ENCODE measurements at places on chromosomes 7 and 10.

GRCh38 chr7:69199041-69199440 lies 399.2 kb upstream of the AUTS2 start:
- no peak for DNase-seq

DNA sequence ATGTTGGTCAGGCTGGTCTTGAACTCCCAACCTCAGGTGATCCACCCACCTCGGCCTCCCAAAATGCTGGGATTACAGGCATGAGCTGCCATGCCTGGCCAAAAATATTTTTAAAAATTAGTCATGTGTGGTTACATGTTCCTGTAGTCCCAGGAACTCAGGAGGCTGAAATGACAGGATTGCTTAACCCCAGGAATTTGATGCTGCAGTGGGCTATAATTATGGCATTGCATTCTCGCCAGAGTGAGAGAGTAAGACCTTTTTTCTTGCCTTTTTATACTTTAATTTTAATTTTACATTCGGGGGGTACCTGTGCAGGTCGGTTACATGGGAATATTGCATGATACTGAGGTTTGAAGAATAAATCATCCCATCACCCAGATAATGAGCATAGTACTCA lies 86.6 kb upstream of the ZNF92 start:
- DNase-seq, result no peak

DNA sequence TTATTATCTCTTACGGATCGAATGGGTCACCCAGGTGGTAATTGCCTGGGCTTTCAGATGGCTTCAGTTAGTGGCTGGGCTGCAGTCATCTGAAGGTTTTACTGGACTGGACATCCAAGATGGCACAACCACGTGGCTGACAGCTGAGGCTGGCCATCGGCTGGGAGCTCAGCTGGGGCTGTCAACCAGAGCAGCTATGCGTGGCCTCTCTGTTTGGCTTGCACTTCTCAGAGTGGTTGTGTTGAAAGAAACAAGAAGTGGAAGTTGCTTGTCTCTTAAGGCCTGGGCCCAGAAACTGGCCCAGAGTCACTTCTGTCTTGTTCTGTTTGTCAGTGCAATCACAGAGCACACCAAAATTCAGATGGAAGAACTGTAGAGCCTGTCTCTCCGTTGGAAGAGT lies 5.7 kb upstream of the GDI2 start:
- DNase-seq, result no peak

- DNase-seq, result no peak
Observed at GRCh38 chr7:35699796-35700305, 4.9 kb upstream of the HERPUD2 start.

GRCh38 chr7:149865437-149865836 lies 8.3 kb upstream of the ATP6V0E2 start:
- peak; percentile 72 for DNase-seq

DNA sequence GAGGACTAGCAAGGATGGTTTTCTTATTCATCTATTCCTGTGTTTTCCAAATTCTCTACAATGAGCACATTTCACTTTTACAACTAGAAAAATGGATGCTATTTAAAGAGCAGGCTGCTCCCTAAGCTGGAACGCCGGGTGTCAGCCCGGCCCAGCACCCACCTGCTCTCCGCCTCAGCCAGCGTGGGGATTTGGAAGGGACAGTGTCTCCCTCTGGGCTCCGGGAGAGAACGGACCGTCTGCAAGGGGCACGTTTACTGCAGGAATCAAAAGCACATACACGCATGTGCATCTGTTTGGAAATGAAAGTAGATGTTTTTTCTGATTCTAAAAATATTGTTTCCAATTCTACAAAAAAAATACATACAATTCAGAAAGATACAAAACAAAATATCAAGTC lies 2.3 kb upstream of the JAKMIP3 start:
- DNase-seq, result no peak

- DNase-seq, result no peak
Observed at GRCh38 chr10:66457629-66458028, 468.2 kb upstream of the LRRTM3 start.

GRCh38 chr10:12504176-12504575 lies 154.8 kb downstream of the CAMK1D start:
- DNase-seq, result no peak

DNA sequence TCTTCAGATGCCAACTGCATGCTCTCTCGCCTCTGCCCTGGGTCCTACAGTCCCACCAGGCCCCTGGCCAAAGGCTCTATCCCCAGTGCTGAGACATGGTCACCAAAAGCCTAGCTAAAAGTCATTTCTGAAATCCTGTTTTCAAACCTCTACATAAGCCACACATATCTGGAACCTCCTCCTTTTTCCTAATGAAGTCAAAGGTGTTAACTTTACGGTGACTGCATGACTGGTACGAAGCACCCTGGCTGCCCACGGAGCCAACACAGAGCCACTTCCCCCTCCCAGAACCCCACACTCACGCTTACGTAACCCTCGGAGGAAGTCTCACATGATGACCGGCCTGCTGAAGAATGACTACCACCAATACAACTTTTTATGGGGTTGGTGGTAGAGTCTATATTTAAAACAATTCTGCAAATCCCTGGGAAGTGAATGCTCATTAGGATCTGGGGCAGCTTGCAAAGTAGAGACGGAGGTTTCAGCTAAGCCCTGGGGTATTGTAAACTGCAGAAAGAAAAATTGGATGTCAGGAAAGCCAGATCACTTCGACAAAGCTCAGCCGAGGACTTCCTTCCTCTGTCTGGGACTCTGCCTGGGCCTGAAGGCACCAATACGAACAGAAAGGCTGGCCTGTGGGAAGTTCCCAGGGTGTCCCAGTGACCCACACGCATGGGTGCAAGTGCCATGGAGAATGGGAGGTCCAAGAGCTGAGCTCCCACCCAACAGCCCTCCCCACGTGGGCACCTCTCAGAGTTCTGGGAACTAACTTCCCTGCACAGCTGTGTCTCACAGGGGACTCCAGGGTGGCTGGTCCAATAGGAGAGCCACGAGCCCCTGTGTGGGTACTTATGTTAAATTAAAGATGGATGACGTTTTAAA lies 50.7 kb downstream of the PDGFA start:
- DNase-seq, result peak; percentile 28

- no peak for DNase-seq
Observed at GRCh38 chr7:73690646-73691045, 7.2 kb downstream of the BUD23 start.

DNA sequence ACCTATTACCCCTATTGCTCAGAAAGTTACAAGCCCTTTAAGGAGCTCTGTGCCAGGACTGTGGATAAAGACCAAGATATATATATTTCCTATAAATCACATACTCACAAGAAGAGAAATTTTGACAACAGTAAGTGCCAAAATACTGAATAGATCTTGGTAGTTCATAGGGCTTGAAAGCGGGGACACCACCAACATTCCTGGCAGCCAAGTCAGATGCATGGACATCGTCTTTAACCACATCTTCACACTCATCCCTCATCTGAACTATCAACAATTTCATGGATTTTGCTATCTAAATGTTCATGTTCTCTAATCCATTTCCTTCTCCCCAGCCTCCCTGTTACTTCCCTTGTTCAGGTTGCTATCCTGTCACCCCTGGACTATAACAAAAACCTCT lies 67.5 kb upstream of the LRRC17 start:
- DNase-seq, result no peak

GRCh38 chr10:14686356-14686755 lies 88.3 kb downstream of the FAM107B start:
- DNase-seq, result no peak

DNA sequence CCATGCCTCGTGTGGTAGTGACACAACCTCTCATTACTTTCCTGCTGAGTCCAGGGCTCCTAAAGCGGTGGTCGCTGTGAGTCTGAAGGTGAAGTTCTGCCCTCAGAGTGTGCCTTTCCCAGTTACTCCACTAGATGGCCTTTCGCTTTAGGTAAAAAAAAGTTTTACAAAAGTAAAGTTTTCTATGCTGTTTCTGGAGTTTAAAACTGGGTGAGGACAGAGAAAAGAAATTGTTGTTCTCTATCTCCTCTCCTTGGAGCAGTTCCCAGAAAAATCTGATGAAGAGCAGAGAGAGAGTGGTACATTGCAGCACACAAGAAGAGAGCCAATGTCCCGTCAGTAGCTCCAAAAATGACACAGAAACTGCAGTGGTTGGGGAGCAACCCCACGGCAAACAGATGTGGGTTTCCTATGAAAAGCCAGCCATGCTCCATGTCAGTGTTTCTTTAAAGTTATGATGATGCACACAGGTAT lies 257.1 kb downstream of the GLI3 start:
- peak; percentile 4 for DNase-seq

- DNase-seq, result no peak
Observed at GRCh38 chr10:124691002-124691401, 53.2 kb downstream of the FAM53B start.

GRCh38 chr10:101901340-101901739 lies 57.7 kb upstream of the KCNIP2 start:
- DNase-seq, result no peak

GRCh38 chr7:75711656-75712514 lies 26.9 kb downstream of the HIP1 start:
- no peak for DNase-seq

GRCh38 chr10:118115701-118116100 lies 69.0 kb upstream of the RAB11FIP2 start:
- no peak for DNase-seq

GRCh38 chr10:34295142-34295548 lies 520.0 kb downstream of the PARD3 start:
- no peak for DNase-seq

GRCh38 chr7:17646253-17646956 lies 293.9 kb downstream of the SNX13 start:
- DNase-seq, result no peak

DNA sequence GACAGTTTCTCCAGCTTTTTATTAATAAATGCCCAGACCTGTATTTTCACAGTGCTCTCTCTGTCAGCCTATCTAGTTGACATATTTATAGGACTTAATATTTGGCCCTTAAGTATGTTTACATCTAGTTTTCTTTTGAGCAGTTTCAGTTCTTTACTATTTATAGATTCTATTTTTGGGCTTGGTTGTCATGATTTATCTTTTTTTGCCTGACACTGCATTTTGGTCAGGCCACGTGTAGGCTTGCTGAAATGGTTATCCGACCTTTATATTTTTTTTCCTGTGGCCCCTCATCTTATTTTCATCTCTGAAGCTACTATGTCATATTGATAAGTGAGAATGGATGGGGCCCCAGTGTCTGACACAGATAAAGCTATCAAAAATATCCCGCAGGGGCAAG lies 515.4 kb upstream of the FZD8 start:
- no peak for DNase-seq

DNA sequence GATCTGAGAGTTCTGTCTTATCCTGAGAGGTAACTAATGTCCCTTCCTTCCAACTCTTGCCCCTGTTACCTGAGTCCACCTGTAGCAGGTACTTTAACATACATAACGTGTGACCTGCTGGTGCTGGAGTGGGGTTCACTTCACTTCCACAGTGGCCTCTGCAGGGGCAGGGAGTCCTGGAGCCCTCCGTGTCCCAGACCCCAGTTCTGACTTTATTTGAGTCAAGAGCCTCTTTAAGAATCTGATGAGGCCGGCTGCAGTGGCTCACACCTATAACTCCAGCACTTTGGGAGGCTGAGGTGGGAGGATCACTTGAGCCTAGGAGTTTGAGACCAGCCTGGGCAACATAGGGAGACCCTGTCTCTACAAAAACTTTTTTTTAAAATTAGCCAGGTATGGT lies 117.0 kb upstream of the RET start:
- DNase-seq, result no peak

DNA sequence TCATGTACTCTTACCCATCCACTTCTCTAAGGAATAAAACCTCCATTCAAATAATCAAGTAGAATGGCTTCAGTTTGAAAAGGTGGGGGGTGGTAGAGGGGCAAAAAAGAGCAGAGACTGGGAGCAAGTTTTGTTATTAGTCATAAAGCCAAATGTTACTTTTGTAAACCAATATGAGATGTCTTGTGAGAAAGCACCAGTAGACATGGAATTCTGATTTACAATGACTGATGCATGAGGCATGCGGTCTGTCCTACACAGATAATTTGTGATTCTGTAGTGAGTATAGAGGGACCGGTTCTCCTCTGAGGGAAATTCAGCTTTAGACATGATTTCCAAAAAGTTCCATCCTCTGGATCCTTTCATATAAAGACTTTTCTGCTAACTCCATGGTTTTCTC lies 12.9 kb upstream of the ABCA13 start:
- no peak for DNase-seq

DNA sequence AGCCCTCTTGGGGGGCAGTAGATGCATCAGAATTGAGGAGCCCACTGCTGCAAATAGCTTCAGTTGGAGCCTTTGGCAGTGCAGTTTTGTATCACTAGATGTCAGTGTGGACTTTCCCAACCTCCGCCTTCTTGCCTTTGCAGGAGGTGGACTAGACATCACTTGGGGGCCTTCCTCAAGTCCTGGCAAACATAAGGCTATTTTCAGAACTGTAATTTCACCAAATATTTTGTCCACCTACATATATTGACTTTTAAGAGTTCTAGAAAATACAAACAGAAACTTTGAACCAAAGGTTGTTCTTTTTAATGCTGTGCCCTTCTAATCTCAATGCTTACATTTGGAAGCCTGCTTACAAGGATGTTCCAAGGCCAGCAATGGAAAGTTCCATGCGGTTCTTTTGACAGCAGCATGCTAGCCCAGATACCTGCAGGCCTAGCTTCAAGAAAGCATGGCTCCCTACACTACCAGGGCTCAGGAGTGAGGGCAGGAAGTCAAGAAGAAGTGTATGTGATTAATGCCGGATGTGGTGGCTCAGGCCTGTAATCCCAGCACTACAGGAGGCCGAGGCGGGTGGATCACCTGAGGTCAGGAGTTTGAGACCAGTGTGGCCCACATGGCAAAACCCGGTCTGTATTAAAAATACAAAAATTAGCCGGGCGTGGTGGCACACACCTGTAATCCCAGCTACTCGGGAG lies 8.0 kb upstream of the ZNRF2 start:
- DNase-seq, result peak; percentile 51

GRCh38 chr7:70435634-70436033 lies 696.3 kb upstream of the GALNT17 start:
- no peak for DNase-seq

Data from activated T-cell treated with anti-CD3 and anti-CD28 coated beads, Interleukin-2, amount 50 U/mL, for 72 hours (primary cell).